ENCODE measurements at places on chromosomes 2 and 18. TPM values are rescaled to one million over a fixed set of nuclear protein-coding genes. Genes with fewer than 3 reads are reported as not detected.

DNA sequence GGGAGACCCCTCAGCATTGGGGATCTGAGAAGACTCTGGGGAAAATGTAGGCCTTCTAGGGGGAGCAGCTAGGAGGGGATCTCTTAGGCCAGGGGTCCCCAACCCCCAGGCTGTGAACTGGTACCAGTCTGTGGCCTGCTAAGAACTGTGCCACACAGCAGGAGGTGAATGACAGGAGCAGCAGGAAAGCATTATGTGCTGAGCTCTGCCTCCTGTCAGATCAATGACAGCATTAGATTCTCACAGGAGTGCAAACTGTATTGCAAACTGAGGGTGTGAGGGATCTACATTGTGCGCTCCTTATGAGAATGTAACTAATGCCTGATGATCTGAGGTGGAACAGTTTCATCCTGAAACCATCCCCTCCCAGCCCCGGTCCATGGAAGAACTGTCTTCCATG is 127.3 kb downstream of the SCG2 start:
- DNase-seq = no peak

Gene MGAT5
- total RNA-seq = 36.8 TPM

Gene GALNT3
- total RNA-seq = 2.6 TPM

GRCh38 chr2:40477361-40477760 is 25.5 kb upstream of the SLC8A1 start:
- DNase-seq = no peak

All from thymus (tissue), 14 donors.